ENCODE measurements at places on chromosomes 1 and 21.

- DNase-seq, result peak; percentile 61
Measured at GRCh38 chr1:65069011-65069565, 78.9 kb upstream of the AK4 start.

DNA sequence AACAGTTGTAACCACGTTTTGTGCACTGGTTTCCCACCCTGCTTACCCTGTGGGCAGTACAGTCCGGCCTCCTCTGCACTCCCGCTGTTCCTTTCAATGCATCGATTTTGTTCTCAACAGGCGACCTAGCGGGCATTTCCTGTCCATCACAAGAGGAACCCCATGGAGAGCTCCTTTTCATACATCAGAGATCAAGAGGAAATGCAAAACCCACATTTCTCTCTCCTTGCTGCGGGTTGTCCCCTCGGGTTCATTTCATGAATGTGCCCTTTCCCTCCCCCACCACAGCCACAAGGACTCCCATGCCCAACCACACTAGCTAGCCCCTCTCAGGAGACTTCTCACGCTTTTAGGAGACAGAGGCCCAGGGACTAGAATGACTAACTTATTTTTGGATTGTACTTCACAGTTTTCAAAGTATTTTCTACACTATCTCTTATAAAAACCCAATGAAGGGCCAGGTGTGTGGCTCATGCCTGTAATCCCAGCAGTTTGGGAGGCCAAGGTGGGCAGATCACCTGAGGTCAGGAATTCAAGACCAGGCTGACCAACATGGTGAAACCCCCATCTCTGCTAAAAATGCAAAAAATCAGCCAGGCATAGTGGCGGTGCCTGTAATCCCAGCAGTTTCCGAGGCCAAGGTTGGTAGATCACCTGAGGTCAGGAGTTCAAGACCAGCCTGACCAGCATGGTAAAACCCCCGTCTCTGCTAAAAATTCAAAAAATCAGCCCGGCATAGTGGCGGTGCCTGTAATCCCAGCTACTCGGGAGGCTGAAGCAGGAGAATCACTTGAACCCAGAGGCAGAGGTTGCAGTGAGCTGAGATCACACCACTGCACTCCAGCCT is 18.4 kb downstream of the ATP1A4 start:
- no peak for DNase-seq

DNA sequence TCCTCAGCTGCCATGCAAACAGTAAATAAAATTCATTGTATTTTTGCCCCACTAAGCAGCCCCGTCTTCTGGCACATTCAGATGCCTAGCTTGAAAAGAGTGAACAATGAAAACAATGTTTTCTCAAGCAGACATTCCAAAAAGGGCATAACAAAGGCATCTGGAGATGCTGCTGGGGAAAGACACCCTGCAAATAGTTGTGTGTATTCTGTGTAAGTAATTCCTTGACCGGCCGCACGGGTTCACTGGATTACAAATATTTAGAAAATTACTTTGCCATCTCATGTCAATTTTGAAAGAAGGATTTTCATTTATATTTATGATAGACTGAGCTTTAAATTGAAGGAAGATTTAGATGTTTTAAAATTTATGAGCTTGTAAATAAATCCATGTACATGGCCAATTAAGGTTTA is 142.2 kb downstream of the SLC45A1 start:
- DNase-seq, result no peak

DNA sequence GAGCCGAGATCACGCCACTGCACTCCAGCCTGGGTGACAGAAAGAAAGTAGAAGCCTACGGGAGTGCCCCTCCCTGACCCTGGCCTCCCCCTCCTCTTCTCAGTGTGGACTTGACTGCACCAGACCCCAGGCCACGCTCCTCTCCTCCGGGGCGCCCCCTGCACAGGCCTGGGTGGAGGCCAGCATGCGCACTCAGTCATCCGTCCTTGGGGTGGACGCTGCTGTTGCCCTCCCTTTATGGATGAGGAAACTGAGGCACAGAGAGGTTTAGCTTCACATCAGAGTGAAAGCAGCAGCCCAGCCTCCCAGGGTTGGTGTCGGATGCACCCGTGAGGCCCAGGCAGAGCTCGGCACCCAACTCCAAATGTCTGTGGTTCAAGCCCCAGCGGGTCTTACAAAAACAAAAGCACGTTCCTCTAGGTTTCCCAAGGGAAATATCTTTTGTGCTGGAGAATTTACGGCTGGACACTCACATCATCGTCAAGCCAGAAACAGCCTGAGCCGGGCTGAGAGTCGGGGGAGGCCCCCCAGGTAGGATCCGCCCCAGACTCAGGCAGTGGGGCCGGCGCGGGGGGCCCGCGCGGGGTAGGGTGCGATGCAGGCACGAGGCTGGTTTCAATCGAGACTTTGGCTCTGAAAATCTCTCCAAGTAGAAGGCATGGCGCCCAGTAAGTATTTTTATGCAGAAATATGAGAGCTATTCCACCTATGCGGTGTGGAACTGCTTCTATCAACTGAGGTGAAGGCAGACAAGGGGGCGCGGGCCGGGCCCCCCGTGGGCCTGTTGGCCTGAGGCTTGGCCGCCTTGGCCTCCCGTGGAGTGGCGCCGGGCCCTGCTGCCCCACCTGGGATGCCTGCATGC is 36.6 kb downstream of the MORN1 start:
- DNase-seq, result no peak

DNA sequence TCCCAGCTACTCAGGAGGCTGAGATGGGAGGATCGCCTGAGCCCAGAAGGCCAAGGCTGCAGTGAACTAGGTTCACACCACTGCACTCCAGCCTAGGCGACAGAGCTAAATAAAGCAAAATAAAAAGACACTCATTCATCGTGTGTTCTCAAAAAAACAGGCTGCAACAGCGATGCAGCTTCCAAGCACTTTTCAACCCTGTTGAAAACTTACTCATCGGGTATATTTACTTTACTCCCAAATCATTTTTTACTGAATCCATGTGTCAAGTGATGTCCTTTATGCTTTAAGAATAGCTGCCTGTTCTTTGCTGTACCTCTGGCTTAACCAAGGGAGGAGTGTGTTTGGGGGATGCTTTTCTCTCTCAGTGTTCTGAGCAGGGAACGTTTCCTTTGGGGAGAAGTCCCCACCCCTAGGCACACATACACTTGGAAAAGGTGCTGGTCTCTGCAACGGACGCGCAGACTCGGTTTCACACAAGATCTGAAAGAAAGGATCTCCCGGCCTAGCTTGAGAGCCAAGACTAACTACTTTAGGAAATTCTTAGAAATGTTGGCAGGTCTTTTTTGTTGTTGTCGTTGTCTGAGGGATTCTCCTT is 1.4 kb downstream of the MAP1LC3C start:
- no peak for DNase-seq

GRCh38 chr1:164753521-164754077 is 194.6 kb downstream of the PBX1 start:
- DNase-seq, result no peak

- no peak for DNase-seq
Measured at GRCh38 chr1:15961492-15961891, 14.4 kb downstream of the ZBTB17 start.

DNA sequence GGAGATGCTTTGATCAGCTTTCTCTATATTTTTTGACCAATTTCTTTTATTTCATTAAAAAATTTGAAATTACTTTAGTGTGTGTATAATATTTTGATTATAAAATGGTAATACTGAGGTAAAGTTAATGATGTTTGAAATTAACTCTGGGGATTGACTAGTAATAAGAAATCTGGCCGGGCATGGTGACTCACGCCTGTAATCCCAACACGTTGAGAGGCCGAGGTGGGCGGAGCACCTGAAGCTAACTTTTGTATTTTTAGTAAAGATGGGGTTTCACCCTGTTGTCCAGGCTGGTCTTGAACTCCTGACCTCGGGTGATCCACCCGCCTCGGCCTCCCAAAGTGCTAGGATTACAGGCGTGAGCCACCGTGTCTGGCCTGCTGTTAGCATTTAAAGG is 17.5 kb downstream of the SCP2 start:
- no peak for DNase-seq

GRCh38 chr1:228515200-228515834 is 28.1 kb downstream of the RNF187 start:
- DNase-seq, result no peak

- DNase-seq, result no peak
Measured at GRCh38 chr1:171753685-171754352, 12.0 kb upstream of the VAMP4 start.

DNA sequence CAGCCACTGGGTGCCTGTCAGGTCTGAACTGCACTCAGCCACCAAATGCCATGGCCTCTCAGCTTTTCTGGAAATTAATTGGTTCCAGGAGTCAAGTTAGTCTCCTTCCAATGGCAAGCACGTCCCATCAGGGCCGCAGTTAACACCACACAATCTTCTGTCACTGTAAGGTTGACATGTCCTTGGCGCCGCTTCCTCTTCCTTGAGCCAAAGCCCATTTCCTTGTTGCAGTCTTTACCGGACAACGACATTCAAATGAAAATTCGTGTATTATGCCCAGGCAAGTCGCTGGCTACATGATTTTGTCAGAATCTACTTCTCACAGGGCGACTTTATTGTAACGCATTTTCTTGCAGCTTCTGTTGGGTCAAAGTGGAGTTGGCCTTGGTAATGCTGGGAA is 430.6 kb upstream of the KAZN start:
- DNase-seq, result no peak

- DNase-seq, result no peak
Measured at GRCh38 chr1:16903054-16903453, 7.3 kb downstream of the RNU1-2 start.

- DNase-seq, result no peak
Measured at GRCh38 chr21:45085700-45086099, 11.3 kb downstream of the ADARB1 start.

DNA sequence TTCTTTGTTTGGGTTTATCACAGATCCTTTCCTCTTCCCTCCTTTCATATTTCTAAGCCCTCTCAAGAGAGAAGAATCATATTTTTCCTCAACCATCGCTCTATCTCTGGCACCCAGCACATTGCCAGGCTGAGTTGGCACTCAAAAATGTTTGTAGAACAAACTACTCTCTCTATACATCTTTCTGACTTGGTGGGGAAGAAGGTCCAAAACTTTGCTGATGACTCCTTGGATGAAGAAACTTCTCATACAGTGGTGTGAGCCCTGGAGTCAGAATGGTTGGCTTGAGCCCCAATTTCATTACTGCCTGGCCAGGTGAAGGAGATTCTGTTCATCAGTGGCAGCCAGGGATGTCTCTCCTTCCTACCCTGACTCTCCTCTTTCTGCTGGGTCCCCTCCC is 11.9 kb downstream of the ALX3 start:
- no peak for DNase-seq

DNA sequence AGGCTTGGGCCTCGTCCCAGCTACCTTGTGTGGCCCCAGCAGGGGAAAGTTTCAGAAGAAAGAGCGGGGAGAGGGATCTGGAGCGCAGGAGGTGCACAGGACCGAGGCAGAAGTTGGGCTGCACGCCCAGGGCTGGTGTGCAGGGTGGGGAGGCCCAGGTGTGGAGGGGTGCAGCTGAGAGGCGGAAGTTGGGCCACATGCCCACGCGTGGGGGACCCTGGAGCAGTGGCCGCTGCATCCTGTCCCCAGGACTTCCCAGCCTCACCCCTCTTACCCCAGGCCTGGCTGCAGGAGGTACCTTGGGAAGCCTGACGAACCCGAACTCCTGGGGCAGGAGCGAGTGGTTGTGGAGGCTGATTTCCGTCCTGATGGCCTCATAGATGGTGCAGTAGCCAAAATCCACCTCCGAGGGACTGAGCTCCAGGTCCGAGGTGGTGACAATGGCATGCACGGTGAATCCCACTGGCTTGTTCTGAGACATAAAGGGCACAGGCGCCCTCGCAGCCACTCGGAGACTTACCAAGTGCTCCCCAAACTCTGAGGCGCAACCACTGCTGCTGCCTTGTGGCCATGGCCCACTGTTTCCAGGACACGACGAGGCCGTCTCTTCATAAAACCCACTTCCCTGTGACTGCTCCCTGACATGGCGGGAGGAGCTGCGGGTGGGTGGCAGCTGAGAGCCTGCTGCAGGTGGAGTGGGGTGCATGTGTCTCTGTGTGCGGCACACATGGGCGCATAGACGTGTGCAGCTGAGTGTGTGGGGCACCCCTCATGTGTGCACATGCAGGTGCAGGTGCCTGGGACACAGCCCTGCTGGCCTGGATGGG is 20.4 kb upstream of the TMEM52 start:
- DNase-seq, result no peak

DNA sequence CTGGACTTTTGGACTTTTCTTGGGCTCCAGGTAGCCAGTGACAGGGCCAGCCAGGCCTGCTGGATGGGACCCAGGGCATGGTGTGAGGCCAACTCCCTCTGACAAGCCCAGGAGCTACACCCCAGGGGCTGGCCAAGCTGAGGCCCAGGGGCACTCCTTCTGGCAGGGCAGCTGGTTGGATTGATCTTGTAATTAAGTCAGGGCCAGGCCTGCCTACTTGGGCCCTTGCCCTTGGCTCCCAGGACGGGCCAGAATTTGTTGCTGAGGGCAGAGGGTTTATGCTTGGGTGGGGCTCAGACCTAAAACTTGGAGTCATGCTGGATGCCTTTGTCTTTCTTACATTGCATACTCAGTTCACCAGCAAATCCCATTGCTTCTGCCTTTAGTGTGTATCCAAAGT is 20.7 kb downstream of the KCNA2 start:
- no peak for DNase-seq

DNA sequence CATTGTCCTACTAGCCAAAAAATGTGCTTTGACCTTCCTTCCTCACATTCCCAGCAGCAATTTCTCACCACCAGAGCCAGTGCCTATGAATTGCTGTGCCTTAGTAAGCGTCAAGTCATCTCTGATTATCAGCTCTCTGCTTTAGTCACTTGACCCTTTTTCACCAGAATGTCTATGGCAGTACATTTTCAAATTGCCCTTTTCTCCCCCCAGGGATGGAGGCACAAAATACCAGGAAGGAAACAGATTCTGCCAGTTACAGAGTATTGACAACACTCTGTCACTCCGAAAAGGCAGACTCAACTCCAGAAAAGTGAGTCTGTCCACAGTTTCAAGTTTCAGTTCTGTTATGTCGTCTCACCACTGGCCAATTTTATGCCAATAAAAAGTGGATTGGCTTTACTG is 167.4 kb downstream of the TNFSF18 start:
- DNase-seq, result no peak

GRCh38 chr1:181525104-181525721 is 41.9 kb downstream of the CACNA1E start:
- DNase-seq, result no peak

- DNase-seq, result no peak
Measured at GRCh38 chr1:180640531-180640949, 8.7 kb downstream of the XPR1 start.

GRCh38 chr1:12142141-12142823 is 24.5 kb upstream of the TNFRSF1B start:
- no peak for DNase-seq

DNA sequence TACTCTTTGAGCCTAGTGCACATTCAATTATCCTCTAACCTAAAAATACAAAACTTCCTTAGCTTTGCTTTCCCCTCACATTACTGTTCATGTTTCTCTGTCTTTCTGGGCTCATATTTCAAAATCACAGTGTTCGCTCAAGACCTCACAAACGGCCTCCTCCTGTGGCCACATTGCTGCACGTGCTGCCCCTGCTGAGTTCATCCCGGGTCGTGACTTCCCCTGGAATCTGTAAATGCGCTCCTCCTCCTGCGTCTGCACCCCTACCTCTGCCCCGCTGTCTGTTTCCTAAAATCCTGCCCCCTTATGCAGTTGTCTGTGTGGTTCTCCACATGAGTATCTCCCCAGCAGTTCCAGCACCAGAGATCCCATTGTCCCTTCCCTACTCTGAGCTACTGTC is 45.5 kb upstream of the RAVER2 start:
- no peak for DNase-seq

Measured in stimulated activated CD4-positive, alpha-beta T cell treated with anti-CD3 and anti-CD28 coated beads, TNF-alpha, amount 100 ng/mL, for 48 hours (primary cell).